ENCODE measurements at places on chromosomes 1 and 21.

DNA sequence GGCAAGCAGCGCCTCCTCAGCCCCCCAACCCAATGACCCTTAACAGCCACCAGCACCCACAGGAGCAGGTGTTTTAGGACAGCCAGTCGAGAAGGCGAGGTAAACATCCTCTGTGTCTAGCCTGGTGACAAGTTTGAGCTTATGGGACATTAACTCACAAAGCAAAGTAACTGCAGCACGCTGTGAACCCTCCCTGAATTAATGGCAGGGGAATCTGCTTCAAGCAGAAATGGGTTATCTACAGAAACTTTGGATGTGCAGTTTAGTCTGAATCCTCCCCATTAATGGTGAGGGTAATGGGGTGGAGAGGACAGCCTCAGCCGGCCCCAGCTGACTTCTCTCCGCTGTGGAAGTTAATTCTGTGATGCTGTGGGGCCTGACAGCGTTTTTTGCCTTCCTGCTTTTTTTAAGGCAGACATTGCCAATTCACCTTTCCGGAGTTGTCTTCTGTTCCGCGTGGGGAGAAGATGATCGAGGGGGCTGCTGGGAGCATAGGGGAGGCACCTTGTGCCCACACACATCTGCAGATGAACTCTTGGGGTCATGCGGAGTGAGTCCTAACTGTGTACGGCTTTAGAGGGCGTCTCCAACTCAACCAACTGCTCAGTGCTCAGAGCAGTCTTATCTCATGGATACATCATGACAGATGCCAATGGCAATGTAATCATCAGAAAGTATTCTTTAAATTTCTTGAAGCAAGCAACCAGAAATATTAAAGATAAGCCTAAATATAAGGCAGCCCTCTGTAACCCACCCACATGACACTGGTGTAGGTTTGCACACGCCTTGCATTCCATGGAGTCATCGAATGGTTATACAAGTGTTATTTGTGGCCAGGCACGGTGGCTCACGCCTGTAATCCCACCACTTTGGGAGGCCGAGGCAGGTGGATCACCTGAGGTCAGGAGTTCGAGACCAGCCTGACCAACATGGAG lies 41.0 kb downstream of the POFUT2 start:
- DNase-seq: no peak

GRCh38 chr21:44925378-44925755 lies 4.7 kb upstream of the ITGB2 start:
- no peak for DNase-seq

DNA sequence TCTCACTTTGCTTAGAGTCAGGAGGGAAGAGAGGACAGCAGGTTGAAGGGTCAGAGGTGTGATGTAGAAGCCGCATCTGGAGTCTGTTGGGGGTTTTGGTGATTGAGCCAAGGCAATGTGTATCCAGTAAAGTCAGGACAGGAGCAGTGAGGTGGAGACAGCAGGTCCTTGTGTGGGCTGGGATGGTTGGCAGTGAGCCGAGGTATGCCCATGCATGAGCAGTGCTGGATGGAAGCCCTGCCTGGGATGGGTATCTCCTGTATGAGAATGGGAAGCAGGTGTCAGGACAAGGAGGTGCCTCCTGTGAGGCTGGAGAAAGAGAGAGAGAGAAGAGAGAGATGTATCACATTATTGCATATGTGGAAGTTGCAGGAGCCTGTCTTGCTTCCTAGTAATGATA lies 90.0 kb downstream of the OBSCN start:
- no peak for DNase-seq

DNA sequence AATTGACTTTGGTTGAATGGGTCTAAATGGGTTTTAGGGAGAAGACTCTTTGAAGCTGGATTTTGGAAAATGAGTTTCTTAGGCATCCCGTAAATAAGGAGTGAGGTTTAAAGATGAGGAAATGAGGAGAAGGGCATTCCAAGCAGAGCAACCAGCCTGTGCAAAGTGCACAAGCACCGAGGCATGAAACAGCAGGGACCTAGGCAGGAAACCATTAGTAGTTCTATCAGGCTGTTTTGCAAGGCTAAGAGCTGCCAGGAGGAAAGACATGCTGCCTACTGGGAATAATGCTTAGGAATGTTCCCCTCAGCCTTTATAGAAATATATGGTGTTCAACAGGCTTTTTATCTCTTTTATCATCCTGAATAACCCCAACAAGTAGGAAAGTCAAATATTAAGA lies 153.1 kb upstream of the FGGY start:
- peak; percentile 35 for DNase-seq

DNA sequence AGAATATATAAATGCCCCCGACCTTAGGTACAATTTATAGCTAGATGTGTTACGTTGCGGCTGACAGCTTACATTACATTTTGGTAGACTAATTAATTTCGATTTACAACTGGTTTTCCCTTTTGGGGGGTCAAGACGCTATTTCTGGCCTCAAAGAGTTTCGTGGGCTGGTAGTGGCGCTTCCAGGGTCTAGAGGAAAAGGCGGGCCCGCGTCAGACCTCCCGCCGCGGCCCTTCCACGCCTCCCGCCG lies 391 bp downstream of the IFT25 start:
- no peak for DNase-seq

DNA sequence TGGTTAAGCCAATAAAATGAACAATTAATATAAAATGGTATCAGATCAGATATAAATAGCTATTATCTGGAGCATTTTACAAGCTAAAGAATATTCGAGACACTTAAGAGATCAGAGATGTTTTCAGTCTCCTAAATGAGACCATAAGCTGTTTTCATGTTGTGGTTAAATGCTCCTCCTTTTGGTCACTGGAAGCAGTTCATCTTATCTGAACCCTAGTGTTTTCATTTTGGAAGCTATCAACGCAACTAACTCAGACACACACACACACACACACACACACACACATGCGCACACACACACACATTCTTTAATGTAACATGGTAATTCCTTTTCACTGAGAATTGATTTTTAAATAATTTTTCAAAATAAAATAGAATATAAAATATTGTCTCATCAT lies 10.0 kb upstream of the LRRC8C start:
- DNase-seq: no peak

GRCh38 chr1:186271032-186271431 lies 104.0 kb downstream of the TPR start:
- no peak for DNase-seq

GRCh38 chr21:28480470-28480869 lies 512.2 kb downstream of the LTN1 start:
- no peak for DNase-seq

- no peak for DNase-seq
These were observed 189.0 kb upstream of the FGGY start for GRCh38 chr1:59107916-59108315.
